ENCODE measurements at places on chromosomes 11 and 22. TPM values are rescaled to one million over a fixed set of nuclear protein-coding genes. Genes with fewer than 3 reads are reported as not detected.

PRR33 gene
- total RNA-seq: not detected

TRPM5 gene
- 0.25 TPM for total RNA-seq

- no peak for DNase-seq
Measured at GRCh38 chr11:129814244-129815014, 1.2 kb upstream of the TMEM45B start.

DNA sequence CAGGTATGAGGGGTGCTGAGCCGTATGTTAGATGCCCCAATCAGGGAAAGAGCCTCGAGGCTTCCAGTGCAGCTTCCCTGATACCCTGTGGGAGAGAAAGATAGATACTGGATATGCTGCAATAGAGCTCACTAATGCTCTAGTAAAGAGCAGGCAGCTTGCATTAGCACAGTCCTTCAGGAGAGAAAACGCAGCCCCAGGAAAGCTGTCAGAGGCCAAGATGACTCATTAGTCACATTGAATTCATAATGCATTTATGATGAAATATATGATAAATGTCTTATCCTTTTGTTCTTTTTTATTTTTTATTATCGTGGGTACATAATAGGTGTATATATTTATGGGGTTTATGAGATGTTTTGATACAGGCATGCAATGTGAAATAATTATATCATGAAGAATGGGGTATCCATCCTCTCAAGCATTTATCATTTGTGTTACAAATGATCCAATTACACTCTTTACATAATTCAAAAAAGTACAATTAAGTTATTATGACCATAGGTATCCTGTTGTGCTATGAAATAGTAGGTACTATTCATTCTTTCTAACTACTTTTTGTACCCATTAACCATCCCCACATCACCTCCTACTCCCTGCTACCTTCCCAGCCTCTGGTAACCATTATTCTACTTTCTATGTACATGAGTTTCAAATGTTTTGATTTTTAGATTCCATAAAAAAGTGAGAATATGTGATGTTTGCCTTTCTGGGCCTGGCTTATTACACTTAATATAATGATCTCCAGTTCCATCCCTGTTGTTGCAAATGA is 94.5 kb upstream of the TOP3B start:
- DNase-seq: no peak

- no peak for DNase-seq
Measured at GRCh38 chr11:129090056-129090455, 102.1 kb downstream of the ARHGAP32 start.

GRCh38 chr11:119755356-119756071 is 26.5 kb upstream of the NECTIN1 start:
- DNase-seq: peak; percentile 63

- no peak for DNase-seq
Measured at GRCh38 chr22:49946612-49947295, 13.8 kb upstream of the PIM3 start.

GRCh38 chr11:128279866-128280265 is 307.5 kb downstream of the ETS1 start:
- no peak for DNase-seq

DNA sequence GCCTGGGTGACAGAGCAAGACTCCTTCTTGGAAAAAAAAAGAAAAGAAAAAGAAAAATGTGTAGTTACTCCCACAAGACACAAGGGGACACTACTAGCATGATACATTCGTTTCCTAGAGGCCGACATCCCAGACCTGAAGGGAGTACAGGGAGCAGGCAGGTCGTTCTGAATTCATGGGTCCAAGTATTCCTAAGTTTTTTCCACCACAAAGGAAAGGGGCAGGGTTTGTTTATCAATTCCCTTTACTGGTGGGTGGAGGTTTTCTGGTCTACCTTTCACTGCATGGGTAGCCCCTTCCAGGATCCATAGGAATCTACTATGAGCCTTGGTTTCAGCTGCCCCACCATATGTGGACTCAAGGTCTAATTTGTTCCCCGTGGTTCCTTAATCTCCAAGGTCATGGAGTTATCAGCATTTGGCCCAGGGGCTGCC is 11.8 kb downstream of the TIGD3 start:
- peak; percentile 62 for DNase-seq

GRCh38 chr11:27388869-27389268 is 25.9 kb upstream of the CCDC34 start:
- no peak for DNase-seq

DNA sequence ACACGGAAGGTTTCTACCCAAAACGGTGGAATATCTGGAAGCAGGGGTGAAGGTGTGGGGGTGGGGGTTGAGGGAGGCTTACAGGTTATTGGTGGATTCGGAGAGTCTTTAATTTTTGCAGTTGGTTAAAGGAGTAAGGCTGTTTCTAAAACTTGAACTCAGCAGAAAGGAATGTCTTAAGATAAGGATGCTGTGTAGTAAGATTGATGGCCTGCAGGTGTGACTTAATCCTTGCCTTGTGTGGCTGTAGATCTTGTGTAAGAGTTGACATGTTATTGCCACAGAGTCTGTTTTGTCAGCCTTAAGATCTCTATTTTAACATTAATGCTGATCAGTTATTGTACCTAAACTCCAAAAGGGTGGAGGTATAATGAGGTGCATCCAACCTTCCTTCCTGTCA is 16.4 kb upstream of the OR6M1 start:
- DNase-seq: peak; percentile 59

GRCh38 chr11:92251980-92252379 is 27.4 kb downstream of the FAT3 start:
- no peak for DNase-seq

GRCh38 chr22:25409240-25409639 is 155.2 kb upstream of the GRK3 start:
- DNase-seq: peak; percentile 26

DNA sequence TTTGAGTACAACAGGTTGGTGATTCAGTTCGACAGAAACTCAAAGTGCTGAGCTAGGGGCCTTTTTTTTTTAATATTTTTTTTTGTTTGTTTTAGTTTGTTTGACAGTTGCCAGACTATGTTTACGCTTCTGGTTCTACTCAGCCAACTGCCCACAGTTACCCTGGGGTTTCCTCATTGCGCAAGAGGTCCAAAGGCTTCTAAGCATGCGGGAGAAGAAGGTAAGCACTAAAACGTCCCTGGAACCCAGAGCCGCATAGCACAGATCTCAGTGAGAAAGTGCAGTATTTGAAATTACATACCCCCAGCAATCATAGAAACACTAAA is 649 bp downstream of the PRRG4 start:
- peak; percentile 47 for DNase-seq
